Stimulated activated naive CD4-positive, alpha-beta T cell (primary cell): ENCODE measurements at places on chromosomes 13 and 19.
A peak's percentile ranks its signal among the peaks of the same experiment; 100 is the strongest.

DNA sequence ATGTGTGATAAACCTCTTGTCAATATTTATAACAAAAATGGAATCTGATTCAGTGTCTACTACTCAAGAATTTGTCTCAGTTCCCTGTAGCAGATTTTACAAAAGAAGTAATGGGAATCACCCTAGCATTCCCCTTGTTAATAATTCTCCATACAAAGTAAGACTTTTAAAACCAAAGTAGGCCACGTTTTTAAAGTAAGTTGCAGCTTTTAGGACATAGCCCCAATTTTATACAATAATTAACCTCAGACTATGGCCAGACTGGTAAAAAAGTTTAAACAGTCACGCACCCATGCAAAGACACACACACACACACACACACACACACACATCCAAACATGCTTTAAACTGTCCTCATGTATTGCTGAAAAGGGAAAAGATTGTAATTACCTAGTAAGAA, 589.9 kb downstream of the PCDH9 start:
- no peak for DNase-seq

GRCh38 chr19:10206226-10206885, 11.6 kb upstream of the DNMT1 start:
- DNase-seq = no peak

- DNase-seq = peak; percentile 97
Observed at GRCh38 chr19:40444000-40444824, at the start of gene SERTAD3. TSS of gene SERTAD3 (minus strand) at chr19:40444335. CDS start at chr19:40442080, 2,255 bp downstream.

GRCh38 chr13:99044764-99045163, 66.9 kb upstream of the DOCK9 start:
- DNase-seq = no peak

DNA sequence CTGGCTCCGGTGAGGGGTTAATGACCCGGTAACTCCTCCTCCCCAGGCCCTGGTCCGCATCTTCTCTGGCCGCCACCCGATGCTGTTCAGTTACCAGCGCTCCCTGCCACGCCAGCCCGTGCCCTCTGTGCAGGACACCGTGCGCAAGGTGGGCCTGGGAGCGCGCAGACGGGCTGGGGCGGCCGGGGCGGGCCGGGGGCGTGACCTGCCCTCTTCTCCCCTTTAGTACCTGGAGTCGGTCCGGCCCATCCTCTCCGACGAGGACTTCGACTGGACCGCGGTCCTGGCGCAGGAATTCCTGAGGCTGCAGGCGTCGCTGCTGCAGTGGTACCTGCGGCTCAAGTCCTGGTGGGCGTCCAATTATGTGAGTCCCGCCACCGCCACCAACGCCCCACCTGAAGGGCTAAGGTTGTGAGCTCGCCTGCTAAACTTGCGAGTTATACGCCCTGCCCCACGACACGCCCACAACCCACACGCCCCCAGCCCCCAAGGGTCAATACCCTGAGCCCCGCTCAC, 10.4 kb downstream of the CPT1C start:
- no peak for DNase-seq

DNA sequence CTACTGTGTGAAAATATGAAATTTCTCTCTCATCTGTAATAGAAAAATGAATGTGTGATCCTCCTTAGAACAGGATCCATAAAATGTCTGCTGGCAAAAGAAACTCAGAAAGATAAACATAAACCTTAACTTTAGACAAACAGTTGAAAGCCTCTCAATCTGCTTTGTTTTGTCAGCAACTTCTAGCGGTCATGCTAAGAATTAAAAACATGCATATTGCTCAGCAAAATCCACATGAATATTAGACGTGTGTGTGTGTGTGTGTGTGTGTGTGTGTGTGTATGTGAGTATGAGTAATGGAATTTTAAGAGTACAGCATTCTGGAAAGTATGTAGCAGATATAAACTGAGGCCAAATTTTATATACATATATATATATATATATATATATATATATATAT, 1779.2 kb upstream of the MIR17HG start:
- DNase-seq = no peak

DNA sequence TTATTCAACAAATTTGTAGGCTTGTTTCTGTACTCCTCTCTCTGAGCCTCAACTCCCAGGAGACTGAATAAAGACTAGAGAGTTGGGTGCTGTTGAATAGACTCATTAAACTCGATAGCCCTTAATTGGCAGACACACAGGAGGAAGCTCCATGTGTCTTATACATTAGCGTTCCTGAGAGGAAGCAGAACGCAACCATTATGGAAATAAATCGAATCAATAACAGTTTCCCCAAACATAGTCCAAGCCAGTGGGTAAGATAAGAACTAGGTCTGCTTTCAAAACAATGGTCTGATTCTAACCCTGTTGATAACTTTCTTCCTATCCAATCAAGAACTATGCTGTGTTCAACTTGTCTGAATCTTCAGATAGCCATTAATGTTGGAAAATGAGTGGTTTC, 118.1 kb upstream of the FNDC3A start:
- DNase-seq = no peak

DNA sequence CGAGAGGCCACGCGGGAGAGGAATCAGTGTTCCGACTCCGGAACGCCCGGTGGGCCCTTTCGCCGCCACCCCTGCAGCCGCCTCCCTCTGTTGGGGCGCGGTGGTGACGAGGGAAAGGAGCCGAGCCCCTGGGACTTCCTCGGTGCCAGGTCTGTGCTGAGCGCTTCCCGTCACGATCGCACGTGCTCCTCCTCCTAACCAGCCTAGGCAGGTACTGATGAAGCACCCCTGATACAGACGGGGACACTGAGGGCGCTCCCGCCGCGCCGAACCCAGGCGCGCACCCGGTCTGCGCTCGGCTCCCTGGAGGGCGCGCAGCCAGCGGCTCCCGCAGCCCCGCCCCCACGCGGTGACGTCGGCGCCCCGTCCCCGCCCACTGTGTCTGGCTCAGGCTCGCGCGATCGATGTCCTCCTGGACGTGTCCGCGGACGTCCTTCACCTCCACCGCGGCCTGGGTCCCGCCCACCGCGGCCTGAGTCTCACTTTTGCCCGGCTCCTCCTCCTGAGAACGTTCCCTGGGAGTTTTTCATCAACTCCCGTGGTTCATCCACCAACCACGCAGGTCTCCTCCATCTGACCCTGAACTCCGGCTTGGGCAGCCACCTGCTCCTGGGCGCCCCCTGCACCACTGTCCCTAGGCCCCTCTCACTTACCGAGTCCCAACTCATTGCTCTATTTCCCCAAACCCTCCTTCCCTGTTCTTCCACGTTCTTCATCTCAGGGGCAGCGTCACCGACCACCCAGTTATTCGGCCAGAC, 2.6 kb upstream of the KLK15 start:
- peak; percentile 32 for DNase-seq

DNA sequence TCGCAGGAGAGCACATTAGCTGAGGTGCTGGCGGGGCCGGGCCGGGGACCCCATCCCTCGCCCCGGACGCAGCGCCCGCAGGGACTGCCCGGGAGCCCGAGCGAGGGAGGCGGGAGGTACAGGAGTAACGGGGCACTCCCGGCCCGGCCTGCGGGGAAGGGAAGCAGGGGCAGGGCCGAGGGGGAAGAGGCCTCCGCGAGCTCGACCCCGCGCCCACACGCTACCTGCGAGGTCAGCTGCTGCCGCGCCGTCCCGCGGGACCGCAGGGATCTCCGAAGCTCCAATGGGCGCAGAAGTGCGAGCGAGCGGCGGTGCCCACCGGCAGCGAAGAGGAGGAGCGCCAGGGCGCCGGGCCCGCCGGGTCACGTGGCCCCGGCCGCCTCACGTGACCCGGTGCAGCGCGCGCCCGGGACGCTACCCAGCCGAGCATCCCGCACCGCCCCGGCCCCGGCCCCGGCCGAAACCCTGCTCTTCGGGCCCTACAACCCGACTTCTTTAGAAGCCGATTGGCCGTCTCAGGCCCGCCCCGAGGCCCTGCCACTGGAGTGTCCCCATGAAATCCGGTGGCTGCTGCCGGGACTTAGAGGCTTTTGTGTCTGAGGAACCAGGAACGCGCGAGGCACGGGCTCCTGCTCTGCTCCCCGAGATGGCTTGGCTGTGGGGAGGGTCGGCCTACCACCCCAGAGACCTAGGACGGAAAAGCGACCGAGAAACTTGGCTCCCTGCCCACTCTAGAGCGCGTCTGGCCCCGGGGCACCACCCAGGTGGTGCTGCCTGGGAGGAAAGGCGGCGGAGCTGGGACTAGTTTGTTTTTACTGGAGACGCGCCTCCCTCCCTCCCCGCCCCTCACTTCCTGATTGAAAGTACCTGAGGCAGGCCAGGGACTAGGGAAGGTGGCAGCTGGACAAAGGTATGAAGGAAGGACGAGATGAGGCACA, at the start of gene RCBTB1:
TSS of gene RCBTB1 (minus strand) at position 339 of the 938 bp plus-strand sequence. CDS start 18,279 bp downstream, outside the sequence.
- peak; percentile 72 for DNase-seq

DNA sequence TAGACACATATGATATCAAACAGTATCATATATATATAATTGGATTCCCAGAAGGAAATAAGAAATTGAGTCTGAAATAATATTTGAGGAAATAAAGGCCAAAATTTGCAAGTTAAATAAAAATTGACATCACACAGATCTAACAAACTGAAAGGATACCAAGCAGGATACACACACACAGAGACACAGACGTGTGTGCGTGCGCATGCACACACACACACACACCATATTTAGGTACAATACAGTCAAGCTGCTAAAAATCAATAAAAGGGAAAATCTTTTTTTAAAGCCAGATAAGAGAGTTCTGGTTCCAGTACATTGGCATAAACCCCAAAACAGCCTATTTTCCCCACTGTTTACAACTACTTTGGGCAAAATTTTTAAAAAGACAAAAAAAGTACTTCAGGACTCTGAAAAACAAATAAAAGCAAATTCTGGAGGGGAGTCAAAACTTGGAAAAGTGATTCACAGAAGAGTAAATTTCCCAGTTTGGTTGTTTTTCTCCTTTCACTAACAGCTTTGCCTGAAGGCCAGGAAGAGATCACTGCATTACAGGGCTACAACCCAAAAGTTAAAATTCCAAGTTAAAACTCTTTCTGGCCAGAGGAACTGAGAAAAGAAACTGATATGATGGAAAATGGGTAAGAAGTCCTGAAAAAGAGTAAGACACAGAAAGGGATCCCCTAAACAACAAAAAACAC, 16.2 kb downstream of the MYCBP2 start:
- DNase-seq = no peak

DNA sequence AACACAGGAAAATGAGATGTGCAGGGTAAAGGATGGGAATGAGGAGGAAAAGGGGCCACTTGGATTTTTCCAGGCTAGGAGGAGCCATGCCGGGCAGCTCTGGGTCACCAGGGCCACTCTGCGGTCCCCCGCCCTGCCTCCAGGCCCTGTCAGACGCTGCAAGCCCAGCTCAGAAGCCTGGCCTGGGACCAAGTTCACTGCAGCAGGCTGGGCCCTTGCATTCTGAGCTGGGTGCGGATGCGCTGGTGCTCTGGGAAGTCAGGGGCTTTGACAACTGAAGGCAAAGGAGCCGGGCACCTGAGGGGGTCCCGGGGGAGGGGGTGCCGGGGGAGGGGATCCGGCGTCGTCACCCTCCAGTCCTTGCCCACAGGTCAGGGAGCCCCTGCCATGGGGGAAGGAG, 77.5 kb downstream of the WTIP start:
- no peak for DNase-seq

DNA sequence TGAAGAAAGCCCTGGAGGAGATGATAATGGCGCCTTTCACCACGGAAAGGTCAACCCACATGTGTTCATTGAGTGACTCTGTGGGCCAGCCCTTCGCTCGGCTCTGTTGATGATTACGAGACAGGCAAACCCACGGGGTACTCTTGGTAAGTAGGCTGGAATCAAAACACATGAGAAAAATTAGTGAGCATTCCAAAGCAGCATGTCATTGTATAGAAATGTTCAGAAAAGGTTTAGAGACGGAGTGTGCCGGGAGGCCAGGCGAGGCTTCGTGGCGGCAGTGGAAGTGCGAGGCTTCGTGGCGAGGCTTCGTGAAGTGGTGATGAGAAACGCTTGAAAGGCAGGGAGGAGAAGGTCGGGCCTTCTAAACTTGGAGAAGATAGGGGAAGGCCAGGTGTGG, 144.3 kb downstream of the ZNF536 start:
- DNase-seq = no peak

DNA sequence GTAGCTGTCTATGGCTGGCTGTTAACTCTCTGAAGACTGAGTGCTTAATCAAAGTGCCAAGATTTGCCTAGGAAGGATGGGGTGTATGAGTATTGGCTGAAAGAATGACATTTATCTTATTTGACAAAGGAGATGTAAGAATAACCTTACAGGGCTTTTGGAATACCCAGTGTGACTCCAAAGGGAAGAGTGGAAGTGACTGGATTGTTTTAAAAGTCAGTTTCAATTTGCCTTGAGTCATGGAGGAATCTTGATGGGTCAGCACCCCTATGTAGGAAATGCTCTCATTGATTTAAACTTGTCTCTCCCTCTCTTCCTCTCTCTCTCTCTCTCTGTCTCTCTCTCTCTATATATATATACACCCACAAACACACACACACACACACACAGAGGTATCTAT, 118.4 kb upstream of the CLDN10 start:
- no peak for DNase-seq

DNA sequence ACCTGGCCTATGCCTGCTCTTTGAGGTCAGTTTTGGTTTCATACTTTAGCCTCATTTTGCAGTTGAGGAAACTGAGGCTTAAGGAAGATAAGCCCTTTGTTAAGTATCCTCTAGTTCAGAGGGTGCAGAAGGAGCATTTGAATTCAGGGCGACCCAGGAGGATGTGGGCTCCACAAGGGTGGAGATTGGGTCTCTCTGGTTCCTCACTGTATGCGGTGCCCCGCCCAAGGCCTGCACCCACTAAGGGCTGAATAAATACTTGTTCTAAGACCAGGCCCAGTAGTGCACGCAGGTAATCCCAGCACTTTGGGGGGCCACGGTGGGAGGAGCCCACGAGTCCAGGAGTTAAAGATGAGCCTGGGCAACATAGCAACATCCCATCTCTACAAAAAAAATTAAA, 768 bp upstream of the SLC44A2 start:
- no peak for DNase-seq

GRCh38 chr19:41421314-41421713, 5.9 kb downstream of the B3GNT8 start:
- DNase-seq = no peak

DNA sequence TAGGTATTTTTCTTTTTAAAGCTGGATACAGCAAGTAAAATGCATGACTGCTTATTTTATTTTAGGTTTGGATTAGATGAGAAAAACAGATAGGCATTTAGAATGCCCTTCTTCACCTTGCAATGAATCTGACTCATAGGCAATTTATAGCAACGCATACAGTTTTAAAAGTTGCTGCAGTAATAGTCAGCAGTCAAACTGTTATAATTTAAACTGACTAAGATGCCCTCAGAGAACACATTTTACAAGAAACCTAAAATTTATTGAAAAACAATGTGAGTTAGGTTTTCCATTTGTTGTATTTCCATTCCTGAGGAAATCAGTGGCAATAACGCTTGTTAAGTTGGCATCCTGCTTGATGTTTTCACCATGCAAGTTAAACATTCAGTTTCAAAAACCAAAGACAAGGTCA, 1128.2 kb upstream of the PCDH9 start:
- no peak for DNase-seq

DNA sequence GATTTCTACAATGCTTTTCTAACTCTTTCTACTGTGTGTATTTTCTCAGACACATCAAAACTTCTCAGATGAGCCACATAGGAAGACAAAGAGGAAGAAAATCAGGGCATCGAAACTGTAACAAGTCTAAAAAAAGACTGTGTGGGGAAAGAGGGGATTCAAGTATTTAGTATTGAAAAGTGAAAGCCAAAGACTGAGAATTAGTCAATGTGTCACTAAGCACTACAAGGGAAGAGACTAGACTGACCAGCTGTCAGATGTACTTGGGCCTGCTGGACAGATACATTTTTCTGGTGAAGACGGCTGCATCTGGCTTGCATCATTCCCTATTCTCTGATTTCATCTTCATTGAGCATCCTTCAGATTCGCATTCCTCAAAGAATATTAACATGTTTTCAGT, 25.4 kb downstream of the COMMD6 start:
- no peak for DNase-seq
